ENCODE measurements at places on chromosomes 7 and 10. TPM values are rescaled to one million over a fixed set of nuclear protein-coding genes. Genes with fewer than 3 reads are reported as not detected.

Gene CABCOCO1
- total RNA-seq: 0.76 TPM

Gene IL2RA
- not detected for total RNA-seq

Gene KIAA1217
- total RNA-seq: 10.9 TPM

Gene TYW1B
- total RNA-seq: 4.2 TPM

Gene PRRT4
- total RNA-seq: not detected

Gene FBXO24
- total RNA-seq: 0.19 TPM

Gene SYT15
- 0.10 TPM for total RNA-seq

Gene ASAH2
- 0.86 TPM for total RNA-seq

Gene TFEC
- total RNA-seq: 38.5 TPM

Gene PRLHR
- not detected for total RNA-seq

Gene FAM131B
- 0.65 TPM for total RNA-seq

Gene DDC
- not detected for total RNA-seq

Gene MEIG1
- total RNA-seq: not detected

Gene SHH
- total RNA-seq: 0.33 TPM

Gene TMEM178B
- not detected for total RNA-seq

Gene VPS26A
- total RNA-seq: 47.8 TPM

Gene PDK4
- total RNA-seq: 10.0 TPM

Gene INA
- 0.33 TPM for total RNA-seq

Gene CPVL
- not detected for total RNA-seq

Gene C10orf62
- 0.10 TPM for total RNA-seq

Gene UPK3BL2
- 2.9 TPM for total RNA-seq

Gene NACAD
- 0.76 TPM for total RNA-seq

Gene STEAP1B
- total RNA-seq: 37.2 TPM

Gene IDI2
- total RNA-seq: not detected

Gene LGI1
- total RNA-seq: not detected

Gene ATXN7L1
- 7.5 TPM for total RNA-seq

Gene TDRD1
- total RNA-seq: not detected

Gene AGR2
- total RNA-seq: not detected

Gene GOT1
- 23.2 TPM for total RNA-seq

All from vein endothelial cell (primary cell).